ENCODE measurements at places on chromosomes 5 and 9. TPM values are rescaled to one million over a fixed set of nuclear protein-coding genes. Genes with fewer than 3 reads are reported as not detected.

The SHC3 gene
- not detected for total RNA-seq

- DNase-seq = no peak
- no peak overlapping the region for H3K27ac ChIP-seq
- no peaks in the 10 kb centered on the region for H3K27me3 ChIP-seq
- H3K4me1 ChIP-seq = no peaks in the 10 kb centered on the region
- no peaks in the 10 kb centered on the region for H3K36me3 ChIP-seq
These were observed 43.3 kb downstream of the NCS1 start for GRCh38 chr9:130215341-130216119.

The C9orf50 gene
- total RNA-seq = not detected

The IFNK gene
- not detected for total RNA-seq

DNA sequence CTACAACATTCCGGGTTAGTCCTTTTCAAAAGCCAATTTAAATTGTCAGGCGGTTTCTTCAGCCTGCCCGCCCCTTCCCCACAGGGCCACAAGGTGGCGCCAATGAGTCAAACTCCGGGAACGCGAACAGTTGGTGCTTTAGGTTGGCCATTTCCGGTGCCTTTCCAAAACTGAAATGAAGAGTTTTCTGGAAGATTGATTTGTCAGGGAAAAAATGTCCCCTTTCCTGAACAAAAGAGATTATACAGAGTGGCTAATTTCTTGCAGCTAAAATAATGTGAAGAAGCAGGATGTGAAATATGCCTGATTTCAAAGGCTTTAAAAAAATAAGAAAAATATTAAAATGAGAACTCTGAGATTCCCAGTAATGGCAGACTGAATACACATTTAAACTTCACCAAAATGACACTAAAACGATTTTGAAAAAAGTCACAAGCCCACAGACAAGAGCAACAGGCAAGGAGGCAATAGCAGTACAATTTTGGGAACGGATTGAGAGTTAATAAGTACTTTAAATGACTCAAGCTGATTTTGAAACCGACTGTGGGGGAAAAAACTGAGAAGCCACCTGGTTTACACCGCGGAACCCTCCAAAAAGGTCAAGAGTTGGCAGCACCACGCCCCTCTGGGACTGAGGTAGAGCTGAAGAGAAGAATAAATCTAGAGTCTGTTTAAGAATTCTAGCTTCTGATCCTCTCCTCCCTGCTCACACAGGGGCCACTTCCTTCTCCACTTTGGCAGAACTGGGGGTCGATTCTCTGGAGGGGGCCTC lies 45.7 kb downstream of the SLC46A2 start:
- no peaks in the 10 kb centered on the region for H3K27me3 ChIP-seq
- H3K36me3 ChIP-seq = no peaks in the 10 kb centered on the region
- peak; percentile 72 for DNase-seq
- H3K27ac ChIP-seq = no peak overlapping the region

- H3K4me1 ChIP-seq = peaks cover 3% of the 10 kb centered on the region
- DNase-seq = no peak
- no peak overlapping the region for H3K4me3 ChIP-seq
- peaks cover 33% of the 10 kb centered on the region for H3K27me3 ChIP-seq
- H3K27ac ChIP-seq = no peak overlapping the region
These were observed 31.4 kb downstream of the KCTD16 start for GRCh38 chr5:144202072-144202471.

- no peak for DNase-seq
- H3K4me3 ChIP-seq = no peak overlapping the region
- H3K27ac ChIP-seq = no peak overlapping the region
- H3K27me3 ChIP-seq = no peaks in the 10 kb centered on the region
These were observed 419.2 kb upstream of the NMUR2 start for GRCh38 chr5:152824316-152824715.

The CARTPT gene
- total RNA-seq = not detected

The C9 gene
- total RNA-seq = not detected

The AQP7 gene
- 0.23 TPM for total RNA-seq

DNA sequence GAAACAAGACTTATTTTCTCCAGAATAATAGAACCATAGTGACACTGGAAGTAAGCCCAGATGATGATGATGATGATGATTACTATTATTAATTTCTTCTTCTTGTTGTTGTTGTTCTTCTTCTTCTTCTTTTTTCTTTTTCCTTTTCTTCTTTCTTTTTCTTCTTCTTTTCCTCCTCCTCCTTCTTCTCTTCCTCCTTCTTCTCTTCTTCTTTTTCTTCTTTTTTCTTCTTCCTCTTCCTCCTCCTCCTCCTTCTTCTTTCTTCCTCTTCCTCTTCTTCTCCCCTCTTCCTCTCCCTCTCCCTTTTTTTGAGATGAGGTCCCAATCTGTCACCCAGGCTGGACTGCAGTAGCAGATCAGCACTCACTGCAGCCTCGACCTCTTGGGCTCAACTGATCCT lies 40.5 kb upstream of the RUFY1 start:
- no peak overlapping the region for H3K4me3 ChIP-seq
- no peak overlapping the region for H3K27ac ChIP-seq
- peaks cover 2% of the 10 kb centered on the region for H3K27me3 ChIP-seq
- no peaks in the 10 kb centered on the region for H3K36me3 ChIP-seq
- DNase-seq = no peak

GRCh38 chr5:53820119-53820801 lies 259.8 kb downstream of the NDUFS4 start:
- no peaks in the 10 kb centered on the region for H3K4me1 ChIP-seq
- H3K27ac ChIP-seq = no peak overlapping the region
- H3K4me3 ChIP-seq = no peak overlapping the region
- H3K27me3 ChIP-seq = peaks cover 6% of the 10 kb centered on the region
- no peak for DNase-seq

The IRX2 gene
- total RNA-seq = not detected

- H3K4me3 ChIP-seq = no peak overlapping the region
- H3K27me3 ChIP-seq = no peaks in the 10 kb centered on the region
- peaks cover 23% of the 10 kb centered on the region for H3K4me1 ChIP-seq
- no peak for DNase-seq
- H3K36me3 ChIP-seq = peaks cover 10% of the 10 kb centered on the region
These were observed 184.4 kb downstream of the MAN2A1 start for GRCh38 chr5:109874108-109874507.

DNA sequence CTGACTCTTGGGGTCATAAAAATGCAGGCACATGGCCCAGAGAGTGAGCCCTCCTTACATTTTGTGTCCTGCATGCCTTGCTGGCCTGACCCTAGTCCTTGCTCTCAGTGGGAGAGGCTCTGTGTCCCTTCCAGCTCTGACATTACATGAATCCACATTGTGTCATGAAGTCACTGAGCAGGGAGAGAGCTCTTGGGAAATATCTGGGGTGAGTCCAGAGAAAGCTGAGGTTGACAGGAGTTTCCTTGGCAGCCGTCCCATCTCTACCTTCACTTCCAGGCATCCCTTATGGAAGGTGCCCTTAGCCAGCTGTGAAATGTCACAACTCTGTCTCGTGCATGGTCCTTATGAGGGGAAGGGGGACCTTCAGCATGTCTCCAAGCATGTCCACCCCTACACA lies 41.0 kb downstream of the FAT2 start:
- DNase-seq = no peak
- H3K27ac ChIP-seq = no peak overlapping the region
- H3K4me3 ChIP-seq = no peak overlapping the region
- H3K36me3 ChIP-seq = no peaks in the 10 kb centered on the region
- no peaks in the 10 kb centered on the region for H3K27me3 ChIP-seq

- H3K27ac ChIP-seq = no peak overlapping the region
- H3K27me3 ChIP-seq = no peaks in the 10 kb centered on the region
- no peak for DNase-seq
- no peaks in the 10 kb centered on the region for H3K4me1 ChIP-seq
- H3K36me3 ChIP-seq = no peaks in the 10 kb centered on the region
These were observed 104.0 kb upstream of the BNC2 start for GRCh38 chr9:16974436-16974835.

- no peaks in the 10 kb centered on the region for H3K36me3 ChIP-seq
- H3K4me1 ChIP-seq = peaks cover 7% of the 10 kb centered on the region
- no peak overlapping the region for H3K4me3 ChIP-seq
- no peak for DNase-seq
- no peak overlapping the region for H3K27ac ChIP-seq
These were observed 16.8 kb upstream of the DAB2IP start for GRCh38 chr9:121634329-121635261.

The FYB1 gene
- total RNA-seq = 480 TPM

The HAPLN1 gene
- not detected for total RNA-seq

DNA sequence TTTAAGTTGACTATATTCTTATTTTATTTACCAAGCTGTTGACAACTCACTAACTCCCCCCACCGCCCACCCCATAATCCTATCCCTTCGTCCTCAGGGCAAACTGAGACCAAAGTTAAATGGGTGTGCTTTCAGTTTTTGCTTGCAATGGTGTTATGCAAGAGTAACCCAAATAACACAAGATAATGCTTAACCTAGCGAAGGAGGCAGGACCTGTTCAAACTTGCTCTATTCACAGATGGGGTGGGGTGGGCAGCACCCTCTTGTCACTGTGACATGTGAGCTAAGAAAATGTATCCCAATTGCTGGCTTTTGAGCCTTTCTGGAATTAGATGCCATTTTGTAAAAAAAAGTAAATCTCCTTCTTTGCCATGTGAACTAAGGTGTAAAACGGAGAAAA lies 40.4 kb downstream of the GLIS3 start:
- no peak overlapping the region for H3K27ac ChIP-seq
- no peak for DNase-seq
- no peaks in the 10 kb centered on the region for H3K27me3 ChIP-seq
- no peaks in the 10 kb centered on the region for H3K4me1 ChIP-seq

The PCDHB14 gene
- total RNA-seq = not detected

GRCh38 chr9:109466623-109467590 lies 31.2 kb downstream of the PTPN3 start:
- H3K27me3 ChIP-seq = peaks cover 3% of the 10 kb centered on the region
- peaks cover 30% of the 10 kb centered on the region for H3K4me1 ChIP-seq
- H3K36me3 ChIP-seq = no peaks in the 10 kb centered on the region
- H3K27ac ChIP-seq = peak overlapping the region; percentile 21
- DNase-seq = no peak

GRCh38 chr9:77000330-77000729 lies 19.1 kb upstream of the FOXB2 start:
- no peaks in the 10 kb centered on the region for H3K36me3 ChIP-seq
- no peaks in the 10 kb centered on the region for H3K4me1 ChIP-seq

DNA sequence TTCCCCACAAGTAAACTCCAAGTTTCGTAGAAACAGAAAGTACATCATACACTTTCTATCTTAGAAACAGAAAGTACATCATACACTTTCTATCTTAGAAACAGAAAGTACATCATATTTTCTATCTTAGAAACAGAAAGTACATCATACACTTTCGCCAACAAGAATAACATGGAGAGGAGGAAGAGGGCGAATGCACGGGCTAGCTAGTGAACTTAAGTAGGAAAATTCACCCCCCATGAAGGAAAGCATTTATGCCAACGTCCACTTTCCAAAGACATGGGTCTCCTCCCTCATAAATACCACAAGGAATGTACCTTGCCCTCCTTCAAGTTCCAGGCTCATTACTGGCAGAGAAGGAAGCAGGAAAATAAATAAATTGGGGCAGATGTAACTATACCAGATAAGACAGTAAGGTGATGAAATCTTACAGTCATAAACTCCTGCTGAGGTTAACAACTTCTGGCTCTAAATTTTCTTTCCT lies 64.7 kb downstream of the FRMD3 start:
- H3K36me3 ChIP-seq = no peaks in the 10 kb centered on the region
- peak; percentile 22 for DNase-seq
- H3K4me1 ChIP-seq = peaks cover 23% of the 10 kb centered on the region
- H3K27ac ChIP-seq = peak overlapping the region; percentile 90
- H3K4me3 ChIP-seq = peak overlapping the region; percentile 65

GRCh38 chr5:146883511-146883910 lies 5.0 kb upstream of the PPP2R2B start:
- H3K4me3 ChIP-seq = no peak overlapping the region
- H3K27me3 ChIP-seq = peaks cover 34% of the 10 kb centered on the region
- H3K27ac ChIP-seq = no peak overlapping the region
- H3K36me3 ChIP-seq = no peaks in the 10 kb centered on the region
- H3K4me1 ChIP-seq = peaks cover 5% of the 10 kb centered on the region

DNA sequence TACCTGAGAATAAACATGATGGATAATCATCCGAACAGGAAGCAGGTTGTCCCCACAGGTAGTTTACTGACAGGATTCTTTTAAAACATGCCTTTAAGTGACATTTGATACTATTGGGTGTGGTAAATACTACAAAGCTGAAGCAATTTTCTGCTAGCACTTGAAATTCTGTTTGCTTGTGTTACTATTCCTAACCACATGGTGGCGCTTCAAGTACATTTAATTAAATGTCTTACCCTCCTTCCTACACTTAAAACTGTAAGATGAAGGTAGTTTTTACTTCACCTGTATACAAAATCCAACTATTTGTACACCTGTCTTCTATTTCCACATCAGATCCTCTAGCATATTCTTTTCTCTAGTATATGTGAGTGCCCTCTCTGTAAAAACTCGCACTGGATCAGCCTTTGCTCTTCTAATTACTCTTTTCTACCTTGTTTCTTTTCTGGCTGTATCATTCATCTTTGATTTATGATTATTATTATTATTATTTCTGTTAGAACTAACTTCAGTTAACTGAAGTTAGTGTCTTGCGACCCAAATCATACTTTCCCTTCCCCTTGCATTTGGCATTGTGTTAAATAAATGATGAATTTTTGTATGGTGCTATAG lies 18.4 kb downstream of the SLC25A46 start:
- no peaks in the 10 kb centered on the region for H3K27me3 ChIP-seq
- DNase-seq = peak; percentile 54
- peaks cover 28% of the 10 kb centered on the region for H3K36me3 ChIP-seq
- no peak overlapping the region for H3K4me3 ChIP-seq
- H3K27ac ChIP-seq = no peak overlapping the region

GRCh38 chr5:111954516-111955395 lies 197.8 kb upstream of the NREP start:
- peaks cover 4% of the 10 kb centered on the region for H3K27me3 ChIP-seq
- DNase-seq = no peak
- no peaks in the 10 kb centered on the region for H3K4me1 ChIP-seq
- H3K27ac ChIP-seq = no peak overlapping the region

- no peaks in the 10 kb centered on the region for H3K27me3 ChIP-seq
- DNase-seq = no peak
- H3K4me1 ChIP-seq = peaks cover 60% of the 10 kb centered on the region
- peak overlapping the region; percentile 32 for H3K27ac ChIP-seq
- H3K4me3 ChIP-seq = peak overlapping the region; percentile 6
These were observed 24.0 kb downstream of the GALNT10 start for GRCh38 chr5:154214371-154215106.

DNA sequence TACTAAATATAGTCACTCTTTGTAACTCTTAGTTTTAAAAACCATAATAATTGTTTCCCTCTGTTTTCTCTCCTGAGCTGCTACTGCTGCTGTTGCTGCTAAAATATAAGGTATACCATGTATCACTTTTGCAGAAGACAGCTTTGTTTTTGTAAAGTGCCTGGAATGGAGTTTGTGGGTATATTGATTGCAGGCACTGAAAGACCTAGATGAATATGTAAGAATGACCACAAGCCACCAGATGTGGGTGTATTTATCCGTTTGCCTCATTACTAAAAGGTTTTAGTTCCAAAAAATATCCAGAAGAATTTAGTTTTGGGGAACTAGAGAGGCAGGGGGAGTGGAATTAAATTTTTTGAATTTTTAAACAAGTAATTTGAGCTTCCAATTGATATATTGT lies 151.1 kb upstream of the CDKN2B start:
- no peak for DNase-seq
- no peak overlapping the region for H3K27ac ChIP-seq
- peaks cover 43% of the 10 kb centered on the region for H3K27me3 ChIP-seq
- H3K36me3 ChIP-seq = no peaks in the 10 kb centered on the region

All from activated CD4-positive, alpha-beta T cell treated with anti-CD3 and anti-CD28 coated beads, Interleukin-2, amount 10 ng/mL, durations not matched to agents 7 days and 5 days (primary cell).